ENCODE measurements at places on chromosomes 2 and 18.

DNA sequence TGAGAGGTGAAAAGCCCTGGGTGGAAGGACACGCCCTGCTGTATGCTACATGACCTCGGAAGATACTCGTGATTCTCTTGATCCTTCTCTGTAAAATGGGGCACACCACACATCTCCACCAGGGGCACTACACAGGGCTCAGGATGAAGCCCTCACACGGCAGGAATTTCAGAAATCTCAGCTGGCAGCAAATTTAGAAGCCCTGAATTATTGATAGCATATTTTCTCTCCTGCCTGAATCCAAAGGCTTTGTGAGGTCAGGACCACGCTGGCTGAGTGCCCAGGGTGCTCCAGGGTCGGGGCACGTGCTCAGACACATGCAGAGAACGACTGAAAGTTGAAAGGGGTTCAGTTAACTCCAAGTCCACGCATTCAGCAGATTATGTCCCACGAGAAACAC lies 42.1 kb upstream of the GALR1 start:
- peak; percentile 90 for DNase-seq

DNA sequence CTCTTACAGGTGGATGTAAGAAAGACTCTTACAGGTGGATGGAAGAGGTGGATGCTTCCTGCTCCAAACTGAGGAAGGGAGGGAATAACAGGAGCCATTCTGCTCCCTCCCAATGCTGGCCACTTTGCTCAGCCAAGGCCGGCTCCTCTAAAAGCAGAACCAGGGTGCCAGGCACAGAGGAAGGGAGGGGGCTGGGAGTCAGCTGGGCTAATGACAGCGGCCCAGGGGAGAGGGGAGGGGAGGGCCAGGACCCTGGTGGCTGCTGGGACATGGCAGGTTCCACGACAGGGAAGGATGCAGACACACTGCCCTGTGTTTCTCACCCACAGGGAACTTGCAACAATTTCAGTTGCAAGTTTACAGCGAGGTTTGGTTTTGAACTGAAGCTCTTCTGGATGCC lies 173.4 kb downstream of the ANAPC1 start:
- DNase-seq = no peak

- DNase-seq = no peak
Observed at GRCh38 chr2:237886685-237887481, 27.5 kb downstream of the RAMP1 start.

- DNase-seq = no peak
Observed at GRCh38 chr2:149143734-149144133, 105.2 kb downstream of the LYPD6B start.

- DNase-seq = no peak
Observed at GRCh38 chr2:180133736-180134135, 126.6 kb upstream of the CWC22 start.

- DNase-seq = no peak
Observed at GRCh38 chr2:191266201-191266600, 21.0 kb downstream of the MYO1B start.

DNA sequence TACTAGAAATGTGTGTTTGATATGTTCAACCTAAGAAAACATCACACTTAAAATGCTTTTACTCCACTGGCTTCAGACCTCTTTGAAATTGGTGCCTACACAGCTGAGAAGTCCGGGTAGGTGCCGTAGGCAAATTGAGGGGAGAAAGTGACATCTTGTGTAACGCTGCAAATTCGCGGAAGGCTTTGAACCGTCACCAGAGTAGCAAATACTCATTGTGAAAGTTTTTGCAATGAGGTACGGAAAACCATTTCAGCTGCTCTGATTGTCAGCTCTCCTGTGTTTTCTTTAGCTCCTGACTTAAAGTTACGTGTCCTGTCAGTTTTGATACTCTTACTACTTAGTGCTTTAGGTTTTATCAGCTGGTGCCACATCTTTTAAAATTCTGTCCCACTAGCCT lies 224.5 kb downstream of the FAM210A start:
- DNase-seq = no peak

GRCh38 chr2:20207051-20207450 lies 17.9 kb downstream of the SDC1 start:
- DNase-seq = no peak

GRCh38 chr2:96537066-96537733 lies 648 bp downstream of the ARID5A start:
- DNase-seq = peak; percentile 47

GRCh38 chr2:219737270-219737691 lies 109.9 kb downstream of the SLC4A3 start:
- DNase-seq = peak; percentile 64

Measured in MG63 (cell line).